ENCODE measurements at places on chromosomes 3 and 15.

DNA sequence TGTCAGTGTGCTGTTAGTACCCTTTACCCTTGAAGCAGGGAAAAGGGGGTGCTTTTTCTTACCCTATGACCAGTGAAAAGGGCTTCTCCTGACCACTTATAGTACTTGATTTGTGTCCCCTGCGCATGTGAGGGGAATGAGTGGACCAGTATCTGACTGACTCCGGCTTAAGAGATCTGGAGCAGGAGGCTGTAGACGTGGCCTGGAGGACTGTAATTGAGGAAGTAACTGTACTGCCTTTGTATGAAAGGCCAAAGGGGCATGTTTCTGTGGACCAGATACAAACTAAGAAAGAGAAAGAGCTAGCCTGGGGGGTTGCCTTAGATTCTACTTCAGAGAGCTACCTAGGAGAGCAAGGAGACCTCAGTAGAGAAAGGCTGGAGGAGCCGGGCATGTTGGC lies 89.9 kb upstream of the TBL1XR1 start:
- DNase-seq, result no peak

- no peak for DNase-seq
Measured at GRCh38 chr15:98003518-98003917, 43.0 kb downstream of the ARRDC4 start.

- no peak for DNase-seq
Measured at GRCh38 chr3:70857916-70858315, 545.5 kb upstream of the MDFIC2 start.

DNA sequence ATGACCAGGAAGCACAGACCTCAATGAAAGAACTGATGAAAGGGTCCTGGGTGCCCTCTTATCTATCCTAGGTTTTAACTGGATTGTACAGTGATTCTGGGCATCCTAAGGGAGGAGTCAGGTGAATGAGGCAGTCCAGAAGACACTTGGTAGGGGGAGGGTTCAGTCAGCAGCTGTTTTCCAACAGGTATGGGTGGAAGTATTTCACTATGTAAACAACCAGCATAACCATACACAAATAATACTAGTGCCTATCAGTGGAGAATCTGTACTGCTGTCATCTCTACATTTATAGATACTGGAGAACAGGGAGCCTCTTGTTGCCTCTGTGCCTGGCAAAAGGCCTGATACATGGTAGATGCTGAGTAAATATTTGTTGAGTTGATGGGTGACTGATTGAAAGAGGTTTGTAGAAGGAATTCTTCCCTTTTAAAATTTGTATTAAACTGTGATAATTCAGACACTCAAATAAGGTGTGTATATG lies 328.5 kb downstream of the RBMS3 start:
- peak; percentile 94 for DNase-seq

- no peak for DNase-seq
Measured at GRCh38 chr3:31472479-31473390, 60.0 kb upstream of the STT3B start.

- DNase-seq, result no peak
Measured at GRCh38 chr3:62049033-62049432, 324.3 kb downstream of the FEZF2 start.

DNA sequence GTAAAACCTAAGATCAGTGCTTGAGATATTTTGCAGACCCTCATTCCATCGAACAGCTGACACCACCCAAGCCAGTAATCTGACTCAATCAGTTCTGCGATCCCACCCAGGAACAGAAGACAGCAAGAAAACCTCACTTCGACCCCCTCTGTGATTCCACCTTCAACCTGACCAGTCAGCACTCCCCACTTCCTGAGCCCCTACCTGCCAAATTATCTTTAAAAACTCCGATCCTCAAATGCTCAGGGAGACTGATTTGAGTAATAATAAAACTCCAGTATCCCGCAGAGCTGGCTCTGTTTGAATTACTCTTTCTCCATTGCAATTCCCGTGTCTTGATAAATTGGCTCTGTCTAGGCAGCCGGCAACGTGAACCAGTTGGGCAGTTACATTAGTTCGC lies 25.7 kb upstream of the CLDN16 start:
- DNase-seq, result no peak

- no peak for DNase-seq
Measured at GRCh38 chr3:67329358-67329757, 325.1 kb downstream of the SUCLG2 start.

DNA sequence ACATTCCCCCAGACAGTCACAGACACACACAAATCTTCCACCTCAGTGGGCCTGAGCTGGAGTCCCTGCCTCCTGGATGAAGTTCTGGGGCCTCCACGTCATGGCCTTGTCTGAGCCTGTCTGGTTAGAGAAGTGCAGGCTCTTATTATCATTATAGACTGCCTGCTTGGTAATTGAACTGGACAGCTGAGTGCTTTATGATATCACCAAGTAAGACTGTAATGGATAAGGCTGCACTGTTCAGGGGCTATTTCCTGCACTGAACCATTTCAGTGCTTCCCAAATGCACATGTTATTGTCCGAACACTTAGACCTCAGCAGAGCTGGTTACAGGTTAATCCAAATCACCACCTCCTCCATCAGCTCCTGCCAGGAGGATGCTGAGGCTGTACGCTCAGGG lies 8.7 kb upstream of the ST6GAL1 start:
- DNase-seq, result no peak

DNA sequence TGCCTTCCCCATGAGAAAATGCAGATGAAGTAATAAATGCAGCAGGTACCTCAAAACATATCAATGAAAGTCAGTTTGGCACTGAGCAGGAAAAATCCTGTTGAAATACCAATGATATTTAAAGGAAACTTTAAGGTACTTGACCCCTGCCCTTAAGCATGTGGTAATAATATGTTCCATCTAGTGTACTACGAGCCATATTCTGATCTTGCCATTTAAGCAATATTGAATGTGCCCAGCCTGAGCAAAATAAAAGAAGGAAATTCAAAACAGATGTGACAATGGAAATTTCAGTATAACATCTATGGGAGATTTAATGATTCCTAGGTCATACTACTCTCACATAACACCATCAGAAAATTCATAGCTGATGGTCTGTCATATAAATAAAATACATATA lies 191.8 kb upstream of the CGNL1 start:
- DNase-seq, result no peak

DNA sequence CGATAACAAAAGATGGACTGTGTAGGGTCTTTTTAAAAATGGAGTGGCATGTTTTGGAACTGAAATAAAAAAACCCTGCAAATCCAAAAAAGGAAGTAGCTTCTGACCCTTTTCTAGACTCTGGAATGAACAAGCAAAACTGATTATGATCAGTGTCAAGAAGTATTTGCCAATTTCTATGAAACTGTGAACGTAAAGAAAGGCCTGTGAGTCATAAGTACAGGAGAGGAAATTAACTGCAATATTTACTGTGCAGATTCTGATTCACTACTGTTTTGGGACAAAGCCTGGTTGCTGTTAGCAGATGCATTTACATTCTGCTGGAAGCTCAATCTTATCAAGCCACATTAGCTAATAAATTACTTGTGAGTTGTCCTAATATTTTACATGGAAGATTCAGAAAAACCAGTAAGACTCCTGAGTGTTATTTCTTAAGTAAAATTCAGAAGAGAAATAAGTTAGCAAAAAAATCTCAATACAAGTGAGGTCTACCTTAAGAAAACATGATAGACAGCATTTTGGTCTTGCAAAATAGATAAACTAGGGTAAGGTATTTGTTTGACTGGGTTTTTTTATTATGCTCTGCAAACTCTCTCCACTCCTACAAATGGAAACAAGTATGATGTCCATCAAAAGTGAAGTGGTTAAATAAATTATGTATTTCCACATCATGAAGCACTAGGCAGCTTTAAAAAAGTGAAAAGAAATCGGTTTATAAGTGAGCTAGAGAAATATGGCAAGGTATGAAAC lies 90.2 kb upstream of the LMOD3 start:
- DNase-seq, result peak; percentile 81

- no peak for DNase-seq
Measured at GRCh38 chr3:58884453-58884852, 165.4 kb downstream of the CFAP20DC start.

GRCh38 chr15:44861439-44861910 lies 95.0 kb upstream of the TERB2 start:
- DNase-seq, result no peak

- DNase-seq, result no peak
Measured at GRCh38 chr15:69991551-69991980, 106.2 kb downstream of the TLE3 start.

DNA sequence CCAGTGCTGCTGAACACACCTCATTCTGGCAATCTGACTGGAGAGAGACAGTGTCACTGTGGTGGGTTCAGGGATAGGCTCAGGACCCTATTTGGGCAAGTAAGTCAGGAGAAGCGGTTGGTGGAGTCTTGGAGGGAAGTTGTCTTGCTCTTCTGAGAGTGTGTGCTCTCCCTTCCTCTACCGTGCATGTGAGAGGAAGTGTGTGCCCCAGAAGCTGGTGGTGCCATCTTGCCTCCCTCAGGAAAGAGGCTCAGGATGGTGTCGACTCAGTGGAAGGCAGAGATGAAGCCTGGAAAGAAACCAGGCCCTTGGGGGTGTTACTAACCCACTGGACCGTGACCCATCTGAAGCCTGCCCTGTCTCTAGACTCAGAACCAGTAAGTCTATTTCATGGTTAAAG lies 6.8 kb upstream of the RARRES1 start:
- no peak for DNase-seq

DNA sequence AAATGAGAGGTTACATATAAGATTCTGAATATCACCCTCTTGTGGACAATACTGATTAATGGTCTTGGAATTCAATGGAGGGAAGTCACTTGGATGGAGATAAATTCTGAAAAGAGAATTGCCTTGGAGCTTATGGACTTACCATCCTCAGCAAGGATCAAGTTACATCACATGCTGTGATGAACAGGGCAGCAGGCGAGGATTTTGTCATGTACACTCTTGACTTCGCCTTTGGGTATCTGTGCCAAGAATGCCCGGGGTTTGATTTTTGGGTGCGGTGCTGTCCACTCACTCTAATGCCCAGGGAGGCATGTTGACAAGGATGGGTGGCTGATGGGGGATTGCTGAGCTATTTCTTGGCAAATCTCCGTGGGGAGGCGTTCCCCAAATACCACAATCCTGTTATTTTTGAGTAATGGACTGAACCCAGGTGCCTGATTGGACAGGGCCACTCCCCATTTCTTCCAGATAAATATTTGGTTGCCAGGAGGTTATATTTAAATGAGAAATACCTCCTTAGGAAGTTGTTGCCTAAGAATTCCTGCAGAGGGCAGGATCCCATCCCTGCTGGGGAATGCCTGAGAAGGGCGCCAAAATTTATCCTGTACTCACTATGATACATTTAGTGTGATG lies 96.3 kb downstream of the TPRG1 start:
- peak; percentile 28 for DNase-seq

GRCh38 chr3:56915966-56916586 lies 114.3 kb upstream of the ARHGEF3 start:
- no peak for DNase-seq

GRCh38 chr3:107344722-107345121 lies 32.5 kb upstream of the CCDC54 start:
- DNase-seq, result no peak

- no peak for DNase-seq
Measured at GRCh38 chr3:75242012-75242735, 422.0 kb upstream of the FRG2C start.

DNA sequence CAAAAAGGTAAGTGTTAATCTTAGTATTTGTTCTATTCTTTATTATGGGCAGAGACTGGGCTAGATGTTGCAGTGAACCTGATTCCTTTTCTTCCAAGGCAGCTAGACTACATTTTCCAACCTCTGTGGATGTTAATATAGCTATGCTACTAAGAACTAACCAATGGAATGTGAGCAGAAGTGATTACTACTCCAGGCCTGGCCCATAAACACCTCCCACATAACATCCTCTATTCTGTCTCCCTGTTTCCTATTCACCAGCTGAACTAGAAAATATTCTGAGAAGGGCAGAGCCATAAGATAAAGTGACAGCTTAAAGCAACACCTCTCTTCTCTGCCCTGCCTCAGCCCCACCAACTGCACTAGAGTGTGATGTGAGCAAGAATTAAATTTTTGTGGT lies 29.4 kb downstream of the CD200R1L start:
- DNase-seq, result no peak

GRCh38 chr3:77188210-77188609 lies 148.3 kb downstream of the ROBO2 start:
- no peak for DNase-seq

- DNase-seq, result no peak
Measured at GRCh38 chr15:55829826-55830225, 86.9 kb upstream of the PRTG start.

DNA sequence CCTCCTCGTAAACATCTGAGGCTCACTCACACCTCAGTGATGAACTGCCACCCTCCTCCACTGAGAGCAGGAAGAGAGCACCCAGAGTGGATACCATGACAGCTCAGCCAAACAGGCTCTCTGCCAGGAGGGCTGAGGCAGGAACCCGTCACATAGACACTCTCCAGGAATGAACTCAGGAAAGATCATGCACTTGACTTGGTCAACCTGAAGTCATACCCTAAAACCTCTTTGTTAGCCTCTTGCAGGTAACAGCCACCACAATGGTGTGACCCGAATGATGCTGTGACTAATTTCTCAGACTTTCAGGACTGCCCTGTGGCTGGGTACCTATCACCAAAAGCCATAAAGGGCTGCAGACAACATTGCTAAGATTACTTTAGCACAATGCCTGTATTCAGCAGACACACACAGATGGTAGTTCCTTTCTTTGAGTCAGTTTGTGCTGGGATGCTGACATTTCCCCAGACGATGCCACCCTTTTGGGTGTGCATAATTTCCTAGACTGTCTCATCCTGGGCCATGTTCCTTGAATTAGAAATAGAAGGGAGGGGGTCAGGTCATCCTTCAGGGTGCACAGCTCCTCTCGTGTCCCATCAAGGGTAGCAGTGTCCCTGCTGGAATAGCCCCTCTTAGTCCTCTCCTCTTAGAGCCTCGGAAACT lies 30.3 kb downstream of the CX3CR1 start:
- no peak for DNase-seq

GRCh38 chr15:40790718-40791117 lies 16.2 kb upstream of the ZFYVE19 start:
- DNase-seq, result no peak

GRCh38 chr3:49656541-49657112 lies 17.5 kb upstream of the APEH start:
- no peak for DNase-seq

- no peak for DNase-seq
Measured at GRCh38 chr3:50264383-50264963, 4.5 kb upstream of the SEMA3B start.

- DNase-seq, result no peak
Measured at GRCh38 chr3:136120373-136121348, 75.5 kb downstream of the MSL2 start.

DNA sequence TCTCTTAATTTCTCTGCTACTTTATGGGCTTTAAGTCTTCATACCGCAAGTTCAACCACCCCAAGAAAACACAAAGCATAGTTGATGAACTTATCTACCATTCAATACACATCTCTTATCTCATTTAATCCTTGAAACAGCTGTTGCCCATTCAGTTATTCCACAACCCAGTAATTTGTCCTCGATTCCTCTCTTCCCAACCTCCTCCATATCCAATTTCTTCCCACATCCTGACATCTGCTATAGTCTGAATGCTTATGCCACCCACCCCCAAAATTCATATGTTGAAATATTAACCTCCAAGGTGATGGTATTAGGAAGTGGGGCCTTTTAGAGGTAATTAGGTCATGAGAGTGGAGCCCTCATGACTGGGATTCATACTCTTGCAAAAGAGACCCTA lies 345.4 kb downstream of the ERC2 start:
- no peak for DNase-seq

Measured in LNCaP clone FGC (cell line).